ENCODE measurements at places on chromosomes 4 and X. TPM values are rescaled to one million over a fixed set of nuclear protein-coding genes. Genes with fewer than 3 reads are reported as not detected.

HTR2C gene
- not detected for total RNA-seq

CSAG1 gene
- total RNA-seq: 2.6 TPM

ARX gene
- not detected for total RNA-seq

STAP1 gene
- 5.5 TPM for total RNA-seq

BBS12 gene
- 2.4 TPM for total RNA-seq

GRCh38 chr4:181061787-181062186 is 1181.4 kb upstream of the TENM3 start:
- DNase-seq: no peak

- DNase-seq: no peak
Observed at GRCh38 chrX:153934148-153934761, 582 bp downstream of the NAA10 start.

DNA sequence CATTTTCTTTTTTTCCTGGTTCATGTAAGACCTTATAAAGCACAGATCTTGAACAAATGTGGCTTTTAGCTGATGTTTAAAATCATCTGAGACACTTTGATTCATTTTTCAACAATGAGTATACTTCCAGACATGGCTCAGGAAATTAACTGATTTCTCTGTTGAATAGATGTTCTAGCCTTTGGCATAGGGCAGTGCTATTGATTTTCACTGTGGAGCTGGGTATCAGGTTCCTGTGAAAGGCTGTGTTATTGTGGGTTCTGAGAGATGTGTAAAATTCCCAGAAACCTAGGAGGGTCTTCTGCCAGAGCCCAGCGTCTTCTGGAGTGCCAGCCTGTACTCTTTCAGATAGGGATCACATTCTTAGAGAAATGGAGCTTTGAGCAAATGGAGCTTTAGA is 278.9 kb downstream of the EPHA5 start:
- no peak for DNase-seq

- peak; percentile 16 for DNase-seq
Observed at GRCh38 chrX:143633461-143634308, 2.2 kb downstream of the SLITRK4 start.

DNA sequence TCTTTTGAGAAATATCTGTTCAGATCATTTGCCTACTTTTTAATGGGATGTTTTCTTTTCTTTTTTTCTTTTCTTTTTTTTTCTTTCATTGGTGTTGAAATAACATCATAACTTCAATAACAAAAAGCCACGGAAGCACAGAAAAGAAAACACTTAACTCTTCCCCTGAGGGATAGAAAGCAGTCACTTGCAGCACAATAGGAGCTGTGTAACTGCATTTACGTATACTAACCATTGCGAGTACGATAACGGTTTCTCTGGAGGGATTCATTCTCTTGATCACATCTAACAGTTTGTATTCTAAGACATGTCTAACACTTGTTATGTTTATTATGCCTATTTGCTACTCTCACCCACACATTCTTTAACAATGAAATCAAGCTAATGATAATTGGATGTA is 27.3 kb downstream of the C4orf46 start:
- no peak for DNase-seq

DNA sequence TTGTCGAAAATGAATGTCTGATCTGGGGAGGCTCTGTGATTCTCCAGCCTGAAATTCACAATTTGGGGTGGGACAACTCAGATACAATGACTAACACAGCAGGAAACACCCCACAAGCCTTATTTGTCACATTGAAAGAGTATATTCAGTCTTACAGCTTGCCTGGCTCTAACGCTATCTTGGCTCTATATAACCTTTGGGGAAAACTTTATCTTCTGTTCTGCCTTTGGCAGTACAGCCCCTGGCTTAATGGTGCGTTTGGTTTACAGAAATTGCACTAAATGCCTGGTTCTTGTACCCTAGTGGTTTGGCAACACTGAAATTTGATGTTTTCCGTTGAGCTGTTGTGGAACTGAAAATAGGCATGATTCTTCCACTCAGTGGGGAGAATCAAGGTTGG is 178.1 kb upstream of the VEGFC start:
- no peak for DNase-seq

GRCh38 chr4:16846540-16847117 is 51.8 kb downstream of the LDB2 start:
- DNase-seq: no peak

DNA sequence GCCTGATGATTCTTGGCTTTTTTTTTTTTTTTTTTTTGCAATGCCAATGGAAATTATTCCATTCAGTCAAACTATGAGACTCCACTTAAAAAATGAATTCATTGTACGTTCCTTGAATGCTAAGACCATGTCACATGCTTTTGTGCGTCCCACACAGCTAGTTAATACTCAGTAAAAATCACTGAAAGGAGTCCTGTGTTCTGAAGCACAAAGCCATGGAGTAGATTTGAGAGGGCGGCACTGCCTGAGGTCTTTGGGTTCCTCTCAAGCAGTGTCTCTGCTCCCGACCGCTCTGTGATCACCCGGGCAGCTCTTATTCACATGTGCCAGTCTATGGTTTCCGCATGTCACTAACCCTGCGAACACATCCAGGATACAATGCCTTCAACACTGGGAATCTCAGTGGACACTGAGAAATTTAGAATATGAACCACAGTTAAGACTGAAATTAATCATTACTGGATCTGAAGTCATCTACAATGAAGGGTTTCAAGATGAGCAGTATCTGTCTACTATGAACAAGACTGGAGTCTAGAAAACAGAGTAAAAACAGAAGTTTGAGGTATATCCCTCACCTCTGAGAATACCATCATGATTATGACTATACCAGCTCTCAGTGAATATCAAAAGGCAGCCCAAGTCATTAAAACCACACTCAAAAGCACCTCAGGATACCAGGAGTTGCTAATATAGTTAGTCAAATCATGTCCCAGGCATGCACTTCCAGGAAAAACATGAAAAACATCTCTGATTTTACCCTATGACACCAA is 193.0 kb downstream of the MGST2 start:
- DNase-seq: no peak

DNA sequence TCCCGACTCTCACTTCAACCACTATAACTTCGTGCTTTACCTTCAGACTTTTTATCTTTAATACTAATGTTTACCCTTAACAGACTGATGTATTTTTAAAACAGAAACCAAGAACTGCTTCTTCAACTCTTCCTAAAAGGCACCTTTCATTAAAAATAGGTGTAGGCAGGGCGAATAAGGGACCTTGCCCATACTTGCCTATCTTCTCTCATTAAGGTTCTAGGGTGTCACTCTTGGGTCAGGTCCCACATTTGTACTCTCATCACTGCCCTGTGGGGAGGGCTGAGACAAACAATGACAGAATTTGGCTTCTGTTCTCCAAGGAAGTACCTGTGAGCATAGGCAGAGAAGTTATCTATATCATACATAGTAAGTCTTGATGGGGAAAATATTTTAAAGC is 69.7 kb downstream of the ANKRD50 start:
- no peak for DNase-seq
